ENCODE measurements at places on chromosomes 12 and 14. TPM values are rescaled to one million over a fixed set of nuclear protein-coding genes. Genes with fewer than 3 reads are reported as not detected.

The DERA gene
- polyA plus RNA-seq, result 47.2 TPM

The ASIC1 gene
- not detected for polyA plus RNA-seq

The TCL1A gene
- polyA plus RNA-seq, result 1.2 TPM

The YLPM1 gene
- 17.2 TPM for polyA plus RNA-seq

GRCh38 chr12:133215724-133216123 lies 20.0 kb downstream of the ANHX start:
- DNase-seq, result no peak

DNA sequence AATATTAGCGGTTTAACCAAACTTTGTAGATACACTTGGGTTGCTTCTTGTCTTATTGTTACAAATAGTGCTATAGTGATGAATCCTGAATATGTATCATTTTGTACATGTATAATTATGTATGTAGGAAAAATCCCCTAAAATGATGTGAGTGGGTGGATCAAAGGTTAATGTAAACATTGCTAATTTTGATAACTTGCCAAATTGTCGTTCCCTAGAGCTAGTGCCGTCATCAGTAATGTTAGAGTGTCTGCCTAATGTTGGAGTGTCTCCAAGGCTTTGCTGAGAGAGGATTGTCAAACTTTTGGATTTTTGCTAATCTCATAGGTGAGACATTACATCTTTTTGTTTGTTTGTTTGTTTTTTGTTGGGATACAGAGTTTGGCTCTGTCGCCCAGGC lies 44.4 kb downstream of the AEBP2 start:
- no peak for DNase-seq

DNA sequence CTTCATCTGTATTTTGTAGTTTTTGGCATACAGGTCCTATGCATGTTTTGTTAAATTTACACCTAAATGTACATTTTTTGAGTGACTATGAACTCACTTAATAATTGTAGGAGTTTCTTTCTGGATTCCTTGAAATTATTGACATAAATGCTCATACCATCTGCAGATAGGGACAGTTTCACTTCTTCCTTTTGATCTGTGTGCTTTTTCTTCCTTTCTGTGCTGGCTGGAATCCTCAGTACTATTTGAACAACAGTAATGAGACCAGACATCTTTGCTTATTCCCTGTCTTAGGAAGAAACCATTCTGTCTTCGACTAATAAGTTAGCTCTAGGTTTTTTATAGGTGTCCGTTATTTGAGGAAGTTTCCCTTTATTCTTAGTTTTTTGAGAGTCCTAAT lies 110.3 kb downstream of the ADGRD1 start:
- no peak for DNase-seq

GRCh38 chr12:11500188-11500860 lies 105.0 kb upstream of the PRB2 start:
- peak; percentile 78 for DNase-seq

DNA sequence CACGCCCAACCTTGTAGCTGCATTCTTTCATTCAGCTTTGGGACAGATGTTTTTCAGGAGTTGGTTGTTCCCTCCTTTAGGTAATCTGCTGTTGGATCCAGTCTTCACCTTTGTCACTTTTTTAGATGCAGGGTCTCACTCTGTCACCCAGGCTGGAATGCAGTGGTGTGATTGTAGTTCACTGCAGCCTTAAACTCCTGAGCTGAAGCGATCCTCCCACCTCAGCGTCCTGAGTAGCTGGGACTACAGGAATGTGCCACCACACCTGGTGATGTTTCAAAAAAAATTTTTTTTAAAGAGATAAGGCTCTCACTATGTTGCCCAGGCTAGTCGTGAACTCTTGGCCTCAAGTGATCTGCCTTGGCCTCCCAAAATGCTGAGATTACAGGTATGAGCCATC lies 164.3 kb downstream of the KTN1 start:
- no peak for DNase-seq
